ENCODE measurements at places on chromosomes 13 and 19. TPM values are rescaled to one million over a fixed set of nuclear protein-coding genes. Genes with fewer than 3 reads are reported as not detected.

The WTIP gene
- total RNA-seq = 51.5 TPM

The ANKRD24 gene
- total RNA-seq = 1.4 TPM

- no peak for DNase-seq
Observed at GRCh38 chr19:47097396-47098201, 16.0 kb downstream of the ZC3H4 start.

The ZNF525 gene
- total RNA-seq = 24.3 TPM

GRCh38 chr19:40981591-40981990 is 9.5 kb upstream of the CYP2B6 start:
- no peak for DNase-seq

The C1QTNF9 gene
- 1.4 TPM for total RNA-seq

DNA sequence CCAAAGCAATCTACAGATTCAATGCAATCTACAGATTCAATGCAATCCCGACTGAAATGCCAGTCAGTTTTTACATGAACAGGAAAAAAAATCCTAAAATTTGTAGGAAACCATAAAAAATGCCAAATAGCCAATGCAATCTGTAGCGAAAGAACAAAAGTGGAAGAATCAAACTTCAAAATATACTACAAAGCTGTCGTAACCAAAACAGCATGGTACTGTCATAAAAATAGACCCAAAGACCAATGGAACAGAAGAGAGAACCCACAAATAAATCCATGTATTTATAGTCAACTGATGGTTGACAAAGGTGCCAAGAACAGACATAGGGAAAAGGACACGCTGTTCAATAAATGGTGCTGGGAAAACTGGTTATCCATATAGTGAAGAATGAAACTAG is 17.7 kb downstream of the ZNF829 start:
- DNase-seq = no peak

- no peak for DNase-seq
Observed at GRCh38 chr13:113506025-113506685, 15.6 kb upstream of the DCUN1D2 start.

GRCh38 chr13:79496188-79496587 is 15.2 kb downstream of the NDFIP2 start:
- no peak for DNase-seq

DNA sequence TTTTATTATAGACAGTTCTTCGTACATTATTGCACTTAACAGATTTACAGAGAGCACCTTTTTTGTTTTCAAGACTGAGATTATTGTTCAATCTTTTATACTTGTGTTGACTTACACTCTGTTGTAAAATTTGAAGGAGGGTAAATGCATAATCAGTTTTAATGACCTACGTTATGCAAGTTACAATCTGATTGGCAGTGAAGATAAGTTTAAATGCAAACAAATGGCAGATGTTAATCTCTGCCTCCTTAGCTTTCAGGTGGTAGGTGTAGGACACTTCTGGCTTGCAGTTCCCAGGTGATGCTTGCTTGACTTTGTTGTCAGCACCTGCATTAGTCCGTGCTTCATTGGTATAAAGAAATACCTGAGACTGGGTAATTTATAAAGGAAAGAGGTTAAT is 424.9 kb downstream of the FGF9 start:
- no peak for DNase-seq

The GPR18 gene
- 2.9 TPM for total RNA-seq

DNA sequence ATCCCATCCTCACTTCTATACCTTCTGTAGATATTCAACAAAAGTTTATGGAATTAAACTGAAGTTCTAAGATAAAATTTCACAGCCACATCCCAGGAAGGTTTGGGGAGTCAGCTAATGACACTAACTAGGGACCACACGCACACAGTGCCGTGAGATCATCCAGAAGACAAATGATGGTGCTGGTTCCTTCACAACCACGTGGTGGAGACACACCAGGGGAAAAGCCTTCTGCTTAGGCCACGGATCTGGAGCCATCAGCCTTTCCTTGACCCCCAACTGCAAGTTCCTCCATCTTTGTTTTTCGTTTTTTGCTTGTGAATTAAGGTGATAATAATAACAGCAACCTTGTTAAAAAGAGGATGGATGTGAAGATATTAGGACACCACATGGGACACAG is 241.6 kb upstream of the MAB21L1 start:
- no peak for DNase-seq

DNA sequence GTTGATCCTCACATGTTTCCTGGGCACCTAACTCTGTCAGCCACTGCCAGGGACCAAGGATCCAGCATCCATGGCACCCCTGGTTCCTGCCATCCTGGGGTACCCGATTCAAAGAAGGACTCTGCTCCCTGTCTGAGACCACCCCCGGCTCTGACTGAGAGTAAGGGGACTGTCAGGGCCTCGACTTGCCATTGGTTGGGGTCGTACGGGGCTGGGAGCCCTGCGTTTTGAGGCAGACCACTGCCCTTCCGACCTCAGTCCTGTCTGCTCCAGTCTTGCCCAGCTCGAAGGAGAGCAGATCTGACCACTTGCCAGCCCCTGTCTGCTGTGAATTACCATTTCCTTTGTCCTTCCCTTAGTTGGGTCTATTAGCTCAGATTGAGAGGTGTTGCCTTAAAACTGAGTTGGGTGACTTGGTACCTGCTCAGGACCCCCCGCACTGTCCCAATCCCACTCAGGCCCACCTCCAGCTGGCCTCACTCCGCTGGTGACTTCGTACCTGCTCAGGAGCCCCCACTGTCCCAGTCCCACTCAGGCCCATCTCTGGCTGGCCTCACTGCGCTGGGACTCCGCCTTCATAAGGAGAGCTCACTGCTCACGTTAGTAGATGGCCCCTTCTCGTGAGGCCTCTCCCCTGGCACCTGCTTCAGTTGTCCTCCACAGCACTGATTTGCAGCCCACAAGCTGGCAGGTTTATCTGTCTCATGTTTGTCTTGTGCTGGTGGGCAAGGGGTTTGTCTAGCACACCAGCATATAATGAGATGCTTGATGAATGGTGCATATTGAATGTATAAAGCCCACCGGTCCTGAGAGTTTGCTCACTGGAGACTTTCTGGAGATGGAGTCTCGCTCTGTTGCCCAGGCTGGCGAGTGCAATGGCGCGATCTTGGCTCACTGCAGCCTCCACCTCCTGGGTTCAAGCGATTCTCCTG is 3.9 kb downstream of the RPL28 start:
- no peak for DNase-seq

DNA sequence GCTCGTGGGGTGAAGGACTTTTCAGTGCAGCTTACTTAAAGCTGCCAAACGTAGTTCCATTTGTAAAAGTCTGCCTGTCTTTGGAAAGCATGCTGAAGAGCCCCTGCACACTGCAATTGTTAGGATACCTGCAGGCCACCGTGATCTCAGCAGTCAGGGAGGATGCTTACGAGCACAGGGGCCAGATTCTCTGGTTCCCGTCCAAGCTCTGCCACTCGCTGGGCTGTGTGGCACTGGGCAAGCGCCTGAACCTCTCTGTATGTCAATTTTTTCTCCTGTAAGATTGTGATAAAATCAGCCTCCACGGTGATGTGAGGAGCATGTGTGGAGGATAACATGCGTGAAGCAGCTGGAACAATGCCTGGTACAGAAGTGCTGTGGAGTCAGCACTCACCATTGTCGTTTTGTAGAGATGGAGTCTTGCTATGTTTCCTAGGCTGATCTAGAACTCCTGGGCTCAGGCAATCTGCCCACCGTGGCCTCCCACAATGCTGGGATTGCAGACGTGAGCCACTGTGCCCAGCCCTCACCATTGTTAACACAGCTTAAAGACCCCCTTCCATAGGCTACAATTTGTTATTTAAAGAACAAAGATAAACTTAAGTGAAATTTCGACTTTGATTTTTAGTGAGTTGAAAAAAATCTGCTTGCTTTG is 3.5 kb downstream of the ADPRHL1 start:
- DNase-seq = no peak

- no peak for DNase-seq
Observed at GRCh38 chr13:93344048-93344705, 117.6 kb downstream of the GPC6 start.

GRCh38 chr19:42538841-42539709 is 10.8 kb upstream of the CEACAM1 start:
- no peak for DNase-seq

- no peak for DNase-seq
Observed at GRCh38 chr19:56310462-56310861, 4.2 kb downstream of the ZSCAN5A start.

- DNase-seq = no peak
Observed at GRCh38 chr13:46666727-46667456, 113.9 kb downstream of the LRCH1 start.

DNA sequence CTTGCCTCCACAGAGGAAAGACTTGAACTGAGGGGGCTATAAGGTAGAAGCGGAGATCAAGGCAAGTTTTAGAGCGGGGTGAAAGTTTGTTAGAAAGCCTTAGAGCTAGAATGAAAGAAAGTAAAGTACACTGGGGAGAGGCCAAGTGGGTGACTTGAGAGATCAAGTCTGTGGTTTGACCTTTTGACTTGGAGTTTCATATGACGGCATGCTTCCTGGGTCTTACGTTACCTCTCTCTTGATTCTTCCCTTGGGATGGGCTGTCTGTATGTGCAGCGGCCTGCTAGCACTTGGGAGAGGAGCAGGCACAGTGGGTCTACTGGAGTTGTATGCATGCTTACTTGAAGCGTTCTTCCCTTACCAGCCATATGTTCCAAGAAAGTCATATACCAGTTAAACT is 1768.5 kb downstream of the PCDH9 start:
- no peak for DNase-seq

The SYCN gene
- total RNA-seq = not detected

DNA sequence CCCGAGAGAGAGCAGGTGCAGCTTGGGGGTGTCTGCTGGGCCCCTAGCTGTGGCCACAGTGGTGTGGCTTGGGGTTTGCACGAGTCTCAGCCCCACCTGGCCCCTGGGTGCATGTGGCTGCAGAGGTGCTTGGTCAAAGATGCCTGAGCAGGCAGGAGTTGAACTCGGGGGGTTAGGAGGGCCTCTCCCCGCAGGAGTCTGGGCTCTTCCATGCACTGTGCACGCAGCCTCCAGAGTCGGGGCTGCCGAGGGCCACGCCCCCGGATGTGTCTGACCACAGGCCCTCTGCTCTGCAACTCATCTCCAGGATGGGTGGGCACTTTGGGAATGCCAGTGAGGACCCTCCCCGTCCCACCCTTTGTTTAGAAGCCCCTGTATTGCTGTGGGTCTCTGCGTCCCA is 91.5 kb upstream of the MCF2L start:
- no peak for DNase-seq

- no peak for DNase-seq
Observed at GRCh38 chr13:24127116-24127631, 33.3 kb upstream of the SPATA13 start.

The SCAF1 gene
- 7.9 TPM for total RNA-seq

The CAPN12 gene
- not detected for total RNA-seq

The ZNF470 gene
- total RNA-seq = 12.0 TPM

DNA sequence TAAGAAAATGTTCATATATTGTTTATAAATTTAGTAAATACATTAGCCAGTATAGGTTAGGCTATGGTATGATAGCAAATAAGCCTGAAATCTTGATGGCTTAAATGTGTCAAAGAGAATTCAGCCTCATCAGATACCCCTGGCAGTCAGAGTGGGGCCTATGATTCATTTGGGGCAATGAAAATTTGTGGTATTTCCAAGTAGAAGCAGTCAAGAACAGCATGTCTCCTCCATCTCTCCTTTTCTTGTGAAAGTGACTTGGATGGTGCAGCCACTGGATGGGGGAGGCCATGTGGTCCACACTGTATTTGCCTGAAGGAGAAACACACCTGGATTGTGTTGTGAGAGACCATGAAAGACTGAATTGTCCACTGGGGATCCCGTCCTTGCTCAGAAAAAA is 82.7 kb downstream of the DLEU7 start:
- DNase-seq = no peak

The MYO9B gene
- 80.7 TPM for total RNA-seq

DNA sequence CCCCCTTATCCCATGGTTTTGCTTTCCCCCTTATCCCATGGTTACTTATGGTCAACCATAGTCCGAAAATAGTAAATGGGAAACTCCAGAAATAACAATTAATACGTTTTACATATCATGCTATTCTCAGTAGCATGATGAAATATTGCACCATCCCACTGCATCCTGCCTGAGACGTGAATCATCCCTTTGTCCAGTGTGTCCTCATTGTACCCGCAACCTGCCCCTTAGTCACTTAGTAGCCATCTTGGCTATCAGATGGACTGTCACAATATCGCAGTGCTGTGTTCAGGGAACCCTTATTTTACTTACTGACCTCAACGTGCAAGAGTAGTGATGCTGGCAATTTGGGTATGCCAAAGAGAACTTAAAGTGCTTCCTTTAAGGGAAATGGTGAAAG is 10.5 kb upstream of the NBEA start:
- no peak for DNase-seq

- no peak for DNase-seq
Observed at GRCh38 chr13:88651531-88651930, 980.4 kb downstream of the SLITRK5 start.

DNA sequence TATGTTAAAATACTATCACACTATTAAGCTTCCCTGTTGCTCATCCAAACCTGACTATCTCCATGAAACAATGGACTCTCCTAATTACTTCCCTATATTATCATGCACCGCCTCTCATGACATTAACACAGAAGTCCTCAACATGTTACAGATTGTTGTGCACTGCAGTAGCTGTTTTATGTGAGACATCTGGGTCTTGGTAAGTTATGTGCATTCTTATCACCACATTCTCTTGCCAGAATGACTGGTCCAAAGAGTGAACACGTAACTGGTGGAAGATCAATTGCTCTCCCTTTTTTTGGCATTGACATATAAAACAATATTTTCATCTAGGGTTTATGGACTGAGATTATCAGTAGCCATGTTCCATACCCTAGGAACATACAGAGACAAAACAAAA is 59.4 kb downstream of the POSTN start:
- no peak for DNase-seq

The CBLC gene
- 4.1 TPM for total RNA-seq

GRCh38 chr13:46267166-46267565 is 55.4 kb downstream of the LRRC63 start:
- no peak for DNase-seq

The P2RY11 gene
- 18.5 TPM for total RNA-seq

The BABAM1 gene
- 45.3 TPM for total RNA-seq

- no peak for DNase-seq
Observed at GRCh38 chr13:76707360-76707759, 178.8 kb downstream of the KCTD12 start.

The SIGLEC14 gene
- 3.6 TPM for total RNA-seq

DNA sequence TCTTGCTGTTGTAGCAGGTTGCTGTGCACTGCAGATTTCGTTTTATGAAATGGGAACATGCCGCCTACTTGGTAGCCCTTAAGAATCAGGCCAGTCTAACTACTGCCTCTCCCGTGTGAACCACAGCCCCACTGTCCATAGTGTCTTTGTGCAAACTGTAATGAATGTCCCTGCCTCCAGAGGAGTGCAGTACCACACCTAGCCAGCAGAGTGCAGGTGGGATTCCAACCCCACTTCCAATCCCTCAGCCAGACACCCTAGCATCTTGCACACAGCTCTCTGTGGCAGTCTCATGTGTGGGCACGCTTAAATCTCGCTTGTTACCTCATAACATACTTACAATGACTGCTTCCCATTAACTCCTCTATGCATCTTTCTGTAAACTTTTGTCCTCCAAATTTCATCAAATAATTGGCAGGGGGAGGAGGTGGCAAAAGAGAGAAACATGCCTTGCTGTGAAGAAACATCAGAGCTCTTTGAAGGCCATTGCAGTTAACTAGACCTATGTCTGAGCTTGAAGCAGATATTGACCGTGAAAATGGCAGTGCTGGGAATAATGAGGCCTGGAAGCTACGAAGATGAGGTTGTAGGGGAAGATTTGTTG is 47.2 kb downstream of the ZAR1L start:
- no peak for DNase-seq

GRCh38 chr13:32737111-32737571 is 150.9 kb downstream of the PDS5B start:
- no peak for DNase-seq

- DNase-seq = peak; percentile 24
Observed at GRCh38 chr19:7595466-7596133, at the start of gene CAMSAP3. Gene CAMSAP3 (plus strand): TSS chr19:7595863. CDS start chr19:7596003, 140 bp downstream.

Measured in umbilical cord (tissue), 2 donors.